ENCODE measurements at places on chromosomes 16 and 17.

DNA sequence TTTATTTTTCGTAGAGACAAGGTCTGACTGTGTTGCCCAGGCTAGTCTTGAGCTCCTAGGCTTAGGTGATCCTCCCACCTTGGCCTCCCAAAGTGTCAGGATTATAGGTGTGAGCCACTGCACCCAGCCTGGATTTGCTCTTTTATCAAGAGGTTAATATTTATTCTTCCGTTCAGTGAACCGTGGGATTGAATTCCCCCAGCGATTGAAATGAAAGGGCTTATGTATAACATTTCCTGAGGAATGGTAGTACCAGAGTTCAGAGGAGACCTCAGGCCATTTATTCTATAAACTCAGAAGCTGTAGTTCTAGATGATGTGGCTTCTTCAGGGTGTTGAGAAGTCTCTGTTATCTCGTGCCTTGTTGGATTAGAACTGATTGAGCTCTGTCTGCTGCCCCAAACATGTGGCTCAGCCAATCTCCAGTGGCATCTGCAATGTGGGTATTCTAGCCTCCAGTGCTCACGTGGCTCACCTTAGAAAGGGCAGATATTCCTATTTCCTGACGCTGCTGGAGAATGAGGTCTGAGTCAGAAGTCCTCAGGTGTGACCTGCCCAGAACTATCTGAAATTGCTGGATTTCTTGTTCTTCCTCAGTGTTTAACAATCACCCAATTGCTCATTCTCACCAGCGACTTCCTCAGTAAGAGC lies 22.5 kb downstream of the HMOX2 start:
- no peak for DNase-seq

DNA sequence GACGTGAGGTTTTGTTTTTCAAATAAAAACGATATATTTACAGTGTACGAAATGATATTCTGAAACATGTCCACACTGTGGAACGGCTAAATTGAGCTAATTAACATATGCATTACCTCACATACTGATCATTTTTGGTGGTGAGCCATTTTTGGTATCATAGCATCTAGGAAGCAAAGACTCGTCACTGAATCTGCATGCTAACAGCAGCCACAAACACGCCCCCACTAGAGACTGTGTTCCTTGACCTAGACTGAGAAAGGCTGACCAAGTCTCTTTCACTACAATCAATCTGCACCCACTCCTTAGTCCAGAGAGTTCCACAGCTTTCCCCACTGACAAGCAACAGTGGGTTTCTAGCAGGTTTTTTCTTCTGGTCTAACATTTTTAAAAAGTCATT lies 29.5 kb downstream of the NPLOC4 start:
- DNase-seq = no peak

DNA sequence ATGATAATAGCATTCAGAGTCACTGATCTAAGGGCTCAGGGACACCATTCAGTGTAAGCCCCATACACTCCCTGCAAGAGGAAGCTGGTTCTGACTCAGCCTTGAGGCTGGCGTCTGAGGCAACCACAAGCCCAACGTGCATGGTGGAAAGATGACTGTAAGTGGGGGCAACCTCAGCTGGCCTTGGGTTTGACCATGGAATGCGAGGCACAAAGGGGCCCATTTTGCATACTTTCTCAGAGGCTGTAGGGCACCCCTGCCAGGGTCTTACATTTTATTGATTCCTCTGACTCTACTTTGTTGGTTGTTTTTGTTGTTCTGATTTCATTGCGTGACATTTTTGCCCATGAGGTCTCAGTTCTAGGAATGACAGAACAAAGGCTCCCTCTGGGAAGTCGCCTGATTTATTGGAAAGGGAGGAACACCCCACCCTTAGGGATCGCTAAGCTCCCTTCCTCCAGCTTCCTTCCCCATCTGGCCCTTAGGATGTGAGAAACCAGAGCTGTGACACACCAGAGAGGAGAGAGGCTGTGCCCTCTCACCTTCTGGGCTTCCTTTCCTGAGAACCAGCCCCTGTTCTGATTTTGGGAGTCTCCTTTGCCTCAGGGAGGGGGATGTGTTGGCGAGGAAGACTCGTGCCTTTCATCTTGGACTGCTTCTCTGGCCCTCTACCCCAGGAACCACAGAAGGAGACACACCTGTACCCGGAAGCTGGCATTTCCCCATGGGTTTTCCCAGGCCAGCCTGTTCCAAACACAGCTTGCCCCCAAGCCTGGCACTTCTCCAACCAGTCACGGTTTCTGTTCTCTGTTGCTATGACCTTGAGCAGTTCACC lies 5.6 kb upstream of the CIITA start:
- DNase-seq = peak; percentile 75

DNA sequence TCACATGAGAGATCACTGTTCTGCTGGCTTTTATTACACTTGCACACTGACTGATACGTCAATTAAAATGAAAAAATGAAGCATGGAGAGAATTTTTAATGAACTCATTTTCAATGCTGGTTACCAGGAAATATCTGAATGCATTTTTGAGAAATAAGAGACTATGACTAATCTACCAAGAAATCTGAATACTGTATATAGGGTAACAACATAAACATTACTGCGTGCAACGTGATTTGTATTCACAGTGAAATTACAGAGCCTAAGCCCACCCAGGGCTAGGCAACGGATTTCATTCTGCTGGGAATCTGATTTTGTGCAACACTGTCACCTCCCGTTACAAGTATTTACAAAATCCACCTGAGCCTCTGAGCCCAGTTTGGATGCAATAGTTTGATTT lies 23.8 kb upstream of the LCMT1 start:
- no peak for DNase-seq

GRCh38 chr17:55090079-55090492 lies 121.5 kb downstream of the STXBP4 start:
- DNase-seq = peak; percentile 58

DNA sequence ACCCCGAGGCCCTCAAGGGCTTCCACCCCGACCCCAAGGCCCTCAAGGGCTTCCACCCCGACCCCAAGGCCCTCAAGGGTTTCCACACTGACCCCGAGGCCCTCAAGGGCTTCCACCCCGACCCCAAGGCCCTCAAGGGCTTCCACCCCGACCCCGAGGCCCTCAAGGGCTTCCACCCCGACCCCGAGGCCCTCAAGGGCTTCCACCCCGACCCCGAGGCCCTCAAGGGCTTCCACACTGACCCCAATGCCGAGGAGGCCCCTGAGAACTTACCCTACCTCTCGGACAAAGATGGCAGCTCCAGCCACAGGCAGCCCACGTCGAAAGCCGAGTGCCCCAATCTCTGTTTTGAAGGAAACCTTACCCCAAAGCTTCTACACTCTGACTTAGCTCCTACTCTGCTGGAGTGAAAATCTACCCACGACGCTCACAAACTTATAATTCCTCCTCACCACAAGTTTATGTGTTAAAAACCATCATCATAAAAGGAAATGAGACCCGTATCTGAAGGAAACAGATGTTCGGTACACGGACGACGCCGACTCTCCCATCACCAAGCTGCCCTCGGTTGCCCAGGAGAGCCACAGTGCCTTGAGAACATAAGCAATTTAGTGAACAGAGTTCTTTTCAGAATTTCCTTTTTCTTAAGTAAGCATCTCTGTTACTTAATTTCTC lies 61.2 kb upstream of the RPH3AL start:
- no peak for DNase-seq

DNA sequence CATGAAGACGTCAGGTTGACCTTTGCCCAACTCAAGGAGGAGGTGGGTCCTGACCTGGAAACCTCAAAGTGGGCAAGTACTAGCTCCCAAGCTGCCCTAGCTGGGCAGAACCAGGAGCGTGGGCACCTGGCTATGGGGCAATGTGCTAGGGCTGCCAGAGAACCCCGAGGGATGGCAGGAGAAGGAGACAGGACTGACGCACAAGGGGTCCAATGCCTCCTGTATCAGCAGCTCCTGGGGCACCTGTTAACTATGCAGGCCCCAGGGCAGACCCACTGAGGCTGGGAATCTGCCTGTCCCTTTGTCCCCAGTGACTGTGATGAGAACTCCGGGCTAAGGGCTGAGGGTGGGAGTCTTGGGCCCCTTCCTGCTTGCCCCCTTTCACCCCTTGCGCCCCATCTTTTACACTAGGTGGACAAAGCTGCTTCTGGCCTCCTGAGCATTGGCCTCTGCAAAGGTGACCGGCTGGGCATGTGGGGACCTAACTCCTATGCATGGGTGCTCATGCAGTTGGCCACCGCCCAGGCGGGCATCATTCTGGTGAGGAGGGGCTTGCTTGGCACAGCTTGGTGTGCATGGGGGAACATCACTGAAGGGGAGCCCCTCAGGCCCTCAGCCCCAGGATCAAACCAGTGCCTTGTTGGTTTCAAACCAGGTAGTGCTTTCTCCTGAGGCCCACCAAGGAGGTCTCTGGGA lies 7.7 kb downstream of the CHAD start:
- DNase-seq = no peak
